AG04449 (cell line): ENCODE measurements at places on chromosomes 3 and 15.

GRCh38 chr3:149534671-149535332, 60.3 kb downstream of the TM4SF4 start:
- DNase-seq, result no peak

DNA sequence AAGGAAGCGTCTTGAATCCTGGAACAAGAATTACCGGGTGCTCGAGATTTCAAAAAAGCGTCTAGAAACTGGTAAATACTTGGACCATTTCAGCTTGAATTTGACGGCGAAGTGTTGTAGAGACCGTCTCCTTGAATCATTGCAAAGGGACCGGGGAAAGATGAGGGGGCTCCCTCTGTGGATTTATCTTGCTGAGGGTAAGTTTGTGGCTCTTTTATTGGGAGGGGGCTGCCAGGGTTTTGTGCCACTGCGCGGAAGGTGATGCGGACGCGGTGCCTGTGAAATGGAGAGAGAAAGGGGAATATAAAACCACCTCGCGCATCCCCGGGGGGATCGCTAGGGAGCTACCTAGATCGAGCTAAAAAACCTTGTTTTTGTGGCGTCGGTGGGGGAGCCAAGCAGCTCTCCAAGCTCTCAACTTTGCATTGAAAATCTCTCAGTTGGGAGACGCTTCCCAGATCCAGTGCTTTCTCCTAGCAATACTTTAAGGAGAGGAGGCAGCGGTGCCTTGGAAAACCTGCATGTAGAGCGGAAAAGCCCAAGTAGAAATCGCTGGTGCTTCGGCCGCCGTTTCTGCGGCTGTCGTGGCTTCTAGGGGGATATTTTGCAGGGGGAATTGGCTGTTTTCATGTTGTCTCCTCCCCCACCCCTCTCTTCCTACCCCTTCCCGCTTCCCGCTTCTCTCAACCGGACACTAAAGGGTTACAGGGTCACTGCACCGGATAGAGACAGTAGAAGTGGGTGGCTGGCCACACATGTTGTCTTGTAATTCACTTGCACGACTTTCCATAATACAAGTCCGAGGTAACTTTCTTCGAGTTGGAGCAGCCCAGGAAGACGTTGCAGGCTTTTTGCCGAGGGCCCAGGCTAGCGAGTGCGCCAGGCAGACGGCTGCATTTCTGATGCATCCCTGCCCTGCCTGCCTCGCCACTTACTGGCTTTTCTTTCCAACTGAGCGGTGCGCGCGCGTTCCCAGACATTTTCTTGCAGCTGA, 187.6 kb downstream of the NLGN1 start:
- DNase-seq, result no peak

GRCh38 chr15:51938286-51938685, 33.3 kb downstream of the LEO1 start:
- DNase-seq, result no peak

DNA sequence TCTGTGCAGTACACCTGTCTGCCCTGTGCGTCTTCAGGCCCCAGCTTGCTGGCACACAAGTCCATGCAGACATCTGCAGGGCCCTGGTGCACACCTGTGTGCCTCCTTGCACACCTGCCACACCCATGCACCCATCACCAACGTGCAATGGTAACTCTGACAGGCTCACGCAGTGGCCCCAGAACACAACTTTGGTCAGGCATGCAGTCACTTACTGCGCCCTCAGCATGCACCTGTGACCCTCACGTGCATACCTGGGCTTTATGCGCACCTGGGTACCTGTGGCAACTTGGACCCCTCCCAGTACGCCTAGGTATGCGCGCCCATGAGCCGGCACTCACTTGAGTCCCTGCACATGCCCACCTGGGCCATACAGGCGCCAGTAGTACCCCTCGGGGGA, 1.7 kb downstream of the PLXND1 start:
- DNase-seq, result no peak

- DNase-seq, result no peak
Observed at GRCh38 chr3:63981980-63982379, 41.3 kb downstream of the PSMD6 start.

DNA sequence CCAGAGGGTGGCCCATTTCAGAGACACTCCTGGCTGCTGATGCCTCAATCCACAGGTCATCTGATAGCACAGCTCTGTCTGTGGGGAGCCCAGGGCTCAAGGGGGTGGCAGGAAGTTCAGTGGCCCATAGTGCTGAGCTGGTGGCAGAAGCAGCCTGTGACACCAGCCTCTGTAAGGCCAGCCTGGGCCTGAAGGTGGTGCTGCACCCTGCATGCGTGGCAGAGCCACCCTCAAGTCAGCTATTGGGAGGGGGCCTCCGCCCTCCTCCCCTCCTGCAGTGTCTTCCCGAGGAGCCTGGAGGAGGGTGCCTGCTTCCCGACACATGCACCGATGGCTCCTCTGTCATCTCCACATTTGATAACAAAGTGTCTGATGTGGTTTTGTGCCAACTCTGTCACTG, 3.0 kb downstream of the PLA1A start:
- DNase-seq, result no peak

GRCh38 chr3:118682921-118683320, 351.7 kb downstream of the IGSF11 start:
- no peak for DNase-seq

DNA sequence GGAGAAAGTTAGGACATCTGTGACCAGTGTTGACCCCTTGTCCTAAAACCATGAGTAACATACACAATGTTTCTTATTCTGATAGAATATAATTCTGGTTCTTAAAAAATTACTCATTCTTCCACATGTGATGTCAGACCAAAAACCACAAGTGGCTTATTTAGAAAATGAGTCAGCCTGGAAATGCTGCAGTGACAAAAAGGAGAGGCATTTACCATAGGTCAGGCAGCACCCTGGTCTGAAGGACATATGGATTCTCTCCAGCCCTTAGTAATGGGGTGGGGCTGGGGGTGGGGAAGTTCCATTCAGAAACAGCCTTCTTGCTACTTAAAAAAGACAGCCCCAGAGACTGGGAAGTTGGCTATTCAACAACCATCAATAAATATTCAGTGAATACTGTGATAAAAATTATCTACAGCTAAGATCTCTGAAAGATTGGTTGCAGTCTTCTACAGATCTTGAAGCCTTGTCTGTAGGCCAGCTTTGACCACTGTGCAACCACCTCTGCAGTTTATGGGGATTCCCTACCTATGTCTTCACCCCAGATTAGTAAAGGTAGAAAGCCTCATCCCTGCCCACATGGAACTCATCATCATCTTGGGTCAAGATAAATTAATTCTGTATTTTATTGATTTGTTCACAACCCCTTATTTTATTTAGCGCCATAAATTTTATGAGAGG, 34.9 kb upstream of the TIMP4 start:
- DNase-seq, result peak; percentile 97

DNA sequence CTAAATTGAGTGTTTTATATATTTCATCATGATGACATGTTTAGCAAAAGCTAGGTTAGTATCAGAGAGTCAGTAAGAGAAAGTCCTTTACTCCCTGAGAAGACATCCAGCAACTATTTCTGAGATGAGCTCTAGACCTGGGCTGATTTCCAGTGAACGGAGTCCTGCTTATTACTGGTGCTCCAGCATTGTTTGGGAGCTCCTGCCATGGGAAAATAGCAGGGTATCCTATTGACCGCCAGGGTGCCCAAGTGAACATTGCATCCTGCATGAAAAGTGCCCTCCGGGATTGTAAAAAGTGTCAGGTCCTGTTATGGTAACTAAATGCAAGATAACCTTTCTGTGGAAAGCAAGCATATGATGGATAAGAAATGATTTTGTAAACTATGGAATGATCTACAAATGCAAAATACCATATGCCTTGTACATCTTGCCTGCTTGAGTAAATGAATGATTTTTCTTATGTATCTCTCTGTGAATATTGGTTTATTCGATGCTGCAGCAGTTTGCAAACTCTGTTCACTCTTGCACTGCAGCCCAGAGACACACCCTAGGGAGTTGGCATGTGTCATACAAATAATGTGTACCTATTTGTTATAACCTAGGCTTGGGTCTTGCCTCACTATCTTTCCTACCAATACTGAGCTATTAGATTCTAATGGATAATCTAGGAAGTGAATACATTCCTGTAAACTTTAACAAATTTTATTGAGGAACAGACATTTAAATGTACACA, 96.7 kb downstream of the IL5RA start:
- DNase-seq, result no peak

DNA sequence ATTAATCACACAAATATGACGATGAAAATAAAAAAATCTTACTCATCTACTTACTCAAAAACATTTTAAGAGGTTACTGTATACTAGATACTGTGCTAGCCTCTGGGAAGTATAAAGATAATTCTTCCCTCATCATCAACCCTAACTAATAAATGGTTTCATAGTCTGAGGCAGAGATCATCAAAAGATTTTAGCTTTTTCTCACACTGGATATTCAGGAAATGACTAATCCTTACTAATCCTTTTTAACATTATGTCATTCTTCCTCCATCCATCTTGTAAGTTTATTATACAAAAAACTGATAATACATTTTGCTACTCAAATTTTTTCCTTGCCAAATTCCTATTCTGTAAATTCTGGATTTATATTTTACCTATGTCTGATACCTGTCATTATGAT, 29.7 kb downstream of the ACAD11 start:
- no peak for DNase-seq

DNA sequence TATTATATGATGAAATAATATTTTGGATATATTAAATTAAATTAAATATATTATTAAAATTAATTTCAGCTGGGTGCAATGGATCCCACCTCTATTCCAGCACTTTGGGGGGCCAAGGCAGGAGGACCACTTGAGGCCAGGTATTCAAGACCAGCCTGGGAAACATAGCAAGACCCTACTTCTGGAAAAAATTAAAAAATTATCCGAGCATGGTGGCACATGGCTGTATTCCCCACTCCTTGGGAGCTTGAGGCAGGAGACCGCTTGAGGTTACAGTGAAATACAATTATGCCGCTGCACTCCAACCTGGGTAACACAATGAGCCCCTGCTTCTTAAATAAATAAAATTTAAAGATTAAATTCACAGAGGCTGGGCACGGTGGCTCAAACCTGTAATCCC, 61.4 kb downstream of the SH3BP5 start:
- DNase-seq, result no peak

- no peak for DNase-seq
Observed at GRCh38 chr3:110454066-110454465, 617.5 kb upstream of the NECTIN3 start.

- no peak for DNase-seq
Observed at GRCh38 chr3:126465928-126466544, 9.7 kb downstream of the ZXDC start.

DNA sequence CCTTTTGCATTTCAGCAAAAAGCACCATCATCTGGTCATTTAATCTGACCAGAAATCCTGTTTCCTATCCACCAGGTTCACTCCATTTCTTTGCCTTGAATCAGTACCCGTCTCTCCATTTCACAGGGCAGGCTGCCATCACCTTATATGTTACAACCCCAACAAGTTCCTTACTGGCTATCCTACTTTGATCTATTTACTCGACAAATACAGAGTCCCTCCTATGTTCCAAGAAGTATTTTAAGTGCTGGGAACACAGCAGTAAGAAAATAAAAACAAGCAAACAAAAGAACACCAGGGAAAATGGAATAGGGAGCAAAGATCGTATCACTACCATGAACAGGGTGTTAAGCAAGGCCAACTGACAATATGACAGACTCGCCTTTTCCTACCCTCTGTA, 295.2 kb upstream of the WNT5A start:
- no peak for DNase-seq

GRCh38 chr3:184559336-184559735, 2.2 kb upstream of the EPHB3 start:
- no peak for DNase-seq

DNA sequence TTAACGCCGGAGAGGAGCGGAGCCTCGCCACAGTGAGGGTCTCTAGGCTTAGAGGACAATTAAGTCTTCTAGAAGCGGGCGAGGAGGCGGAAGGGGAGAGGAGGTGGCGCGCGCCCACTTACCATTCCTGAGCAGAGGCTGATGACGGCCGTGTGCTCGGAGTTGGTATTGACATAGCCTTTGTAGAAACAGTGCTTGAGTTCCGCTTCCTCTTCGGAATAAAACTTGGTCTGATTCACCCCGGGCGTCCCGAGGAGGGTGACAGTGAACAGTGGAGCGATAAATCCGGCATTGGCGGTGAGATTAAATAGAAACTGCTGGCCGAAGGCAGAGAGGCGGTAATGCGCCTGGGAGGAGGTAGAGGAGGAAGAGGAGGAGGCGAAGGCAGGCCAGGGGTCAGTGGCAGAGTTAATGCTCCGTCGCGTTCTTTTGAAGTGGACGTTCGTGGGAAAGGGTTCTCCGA, 1.3 kb downstream of the ADAMTS9 start:
- DNase-seq, result no peak

DNA sequence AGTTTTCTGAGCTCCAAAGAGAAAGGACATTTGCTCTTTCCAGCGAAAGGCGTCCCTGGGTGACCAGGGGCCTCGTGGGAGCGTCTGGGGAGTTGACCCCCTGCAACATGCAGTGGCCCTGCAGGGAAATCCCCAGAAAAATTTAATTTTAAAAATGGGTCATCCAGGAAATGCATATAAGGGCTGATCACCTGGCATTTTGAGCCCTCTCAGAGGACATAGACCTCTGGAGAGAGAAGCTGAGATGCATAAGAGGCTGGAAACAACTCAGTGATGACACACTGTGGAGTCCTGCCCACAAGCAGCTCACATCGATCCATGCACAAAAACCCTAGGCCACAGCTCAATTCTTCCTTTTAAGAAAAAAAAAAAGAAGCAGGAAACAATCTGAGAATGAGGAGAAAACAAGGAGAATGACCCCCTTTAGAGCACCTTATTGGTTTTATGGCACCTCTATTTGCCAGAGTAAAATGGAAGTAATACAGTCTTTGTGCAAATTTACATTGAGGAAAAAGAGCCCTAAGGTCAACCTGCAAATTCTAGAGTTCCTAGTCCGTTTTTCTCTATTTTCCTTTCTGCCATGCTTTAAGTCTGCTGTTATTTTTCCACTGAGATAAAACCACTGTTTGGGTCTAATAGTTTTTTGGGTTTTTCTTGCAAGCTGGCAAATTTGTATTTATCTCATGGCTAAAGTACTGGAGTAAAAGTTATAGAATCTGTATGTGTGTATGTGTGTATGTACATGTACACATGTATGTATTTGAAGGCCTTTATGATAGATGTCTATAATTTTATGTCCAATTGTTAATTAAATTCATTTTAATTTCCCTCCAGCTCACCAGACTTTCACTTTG, 6.9 kb upstream of the BDH1 start:
- DNase-seq, result no peak

GRCh38 chr3:144119633-144120032, 148.0 kb downstream of the DIPK2A start:
- no peak for DNase-seq

DNA sequence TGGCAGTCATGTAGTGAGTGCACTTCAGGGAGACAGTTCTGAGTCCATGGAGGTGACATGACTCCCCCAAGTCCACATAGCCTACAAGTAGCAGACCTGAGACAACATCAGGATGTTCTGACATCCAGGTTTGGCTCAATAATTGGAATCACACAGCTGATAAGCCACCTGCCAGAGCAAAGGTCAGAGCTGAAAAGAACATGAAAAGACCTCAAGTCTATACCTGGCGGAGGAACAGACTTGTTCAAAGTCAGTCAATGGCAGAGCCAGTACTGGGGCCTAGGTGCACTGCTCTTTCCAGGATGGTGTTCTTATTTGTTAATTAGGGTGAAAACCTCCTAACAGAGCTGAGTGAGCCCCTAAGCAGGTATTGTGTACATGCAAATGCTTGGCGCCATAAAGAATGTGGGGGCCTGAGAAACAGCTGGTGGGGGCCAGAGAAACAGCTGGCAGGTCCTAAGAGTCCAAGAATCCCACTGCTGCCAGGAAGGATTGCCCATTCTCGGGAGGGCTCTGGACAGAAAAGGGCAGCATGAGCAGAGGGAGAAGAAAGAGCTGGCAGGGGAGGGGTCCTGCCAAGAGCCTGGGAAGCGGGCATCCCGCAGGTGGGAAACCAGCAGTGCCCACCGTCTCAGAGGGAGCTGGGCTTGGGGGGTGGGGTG, 17.1 kb downstream of the MASP1 start:
- DNase-seq, result no peak
